ENCODE measurements at places on chromosomes 2 and 18.

DNA sequence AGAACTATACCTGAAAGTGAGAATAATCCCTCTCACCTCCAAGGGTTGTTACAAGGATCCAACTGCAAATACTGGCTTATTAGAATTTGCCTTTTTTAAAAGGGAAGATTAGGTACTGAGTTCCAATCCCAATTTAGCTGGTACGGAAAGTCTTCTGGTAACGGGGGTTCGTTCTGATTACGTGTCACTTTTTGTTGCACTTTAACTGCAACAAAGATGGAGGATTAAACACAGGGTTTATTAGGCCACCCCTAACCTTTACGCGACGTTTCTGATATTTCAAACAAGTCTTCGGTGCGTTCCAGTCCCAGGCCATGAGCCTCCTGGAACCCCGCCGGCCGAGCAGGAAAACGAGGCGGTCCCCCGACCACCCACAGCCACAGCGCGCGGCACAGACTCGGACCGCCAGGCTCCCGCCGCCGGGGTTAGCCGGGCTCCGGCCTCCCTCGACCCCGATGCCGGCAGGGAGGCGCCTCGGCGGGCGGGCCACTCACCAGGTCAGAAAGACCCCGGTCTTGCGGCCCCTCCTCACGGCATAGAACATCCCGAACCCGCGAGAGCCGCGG lies 411 bp downstream of the RNASEH1 start:
- no peak for DNase-seq

DNA sequence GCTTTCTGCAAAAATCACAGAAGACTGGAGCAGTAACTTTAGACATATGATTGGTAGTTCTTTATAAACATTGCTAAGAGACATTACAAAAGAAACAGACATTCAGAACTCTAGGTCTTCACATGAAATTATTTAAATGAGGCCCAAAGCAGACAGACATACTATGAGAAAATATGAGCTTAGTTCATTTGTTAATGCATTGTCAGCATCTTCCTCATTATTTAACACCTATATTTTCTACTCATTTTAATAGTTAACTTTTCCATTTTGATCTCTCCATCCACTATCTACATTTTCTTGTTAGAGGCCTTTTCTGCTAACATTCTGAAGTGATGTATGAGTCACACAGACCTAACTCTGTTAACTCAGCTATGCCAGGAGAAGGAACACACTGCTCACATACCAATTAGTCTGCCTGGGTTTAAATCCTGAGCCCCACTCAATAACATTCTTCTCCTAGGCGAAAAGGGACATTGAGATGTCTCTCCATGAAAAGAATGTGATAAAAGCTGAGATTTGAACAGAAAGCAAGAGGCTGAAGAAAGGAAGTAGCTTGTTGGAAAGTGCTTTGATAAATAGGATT lies 400.3 kb upstream of the PKDCC start:
- DNase-seq, result no peak

DNA sequence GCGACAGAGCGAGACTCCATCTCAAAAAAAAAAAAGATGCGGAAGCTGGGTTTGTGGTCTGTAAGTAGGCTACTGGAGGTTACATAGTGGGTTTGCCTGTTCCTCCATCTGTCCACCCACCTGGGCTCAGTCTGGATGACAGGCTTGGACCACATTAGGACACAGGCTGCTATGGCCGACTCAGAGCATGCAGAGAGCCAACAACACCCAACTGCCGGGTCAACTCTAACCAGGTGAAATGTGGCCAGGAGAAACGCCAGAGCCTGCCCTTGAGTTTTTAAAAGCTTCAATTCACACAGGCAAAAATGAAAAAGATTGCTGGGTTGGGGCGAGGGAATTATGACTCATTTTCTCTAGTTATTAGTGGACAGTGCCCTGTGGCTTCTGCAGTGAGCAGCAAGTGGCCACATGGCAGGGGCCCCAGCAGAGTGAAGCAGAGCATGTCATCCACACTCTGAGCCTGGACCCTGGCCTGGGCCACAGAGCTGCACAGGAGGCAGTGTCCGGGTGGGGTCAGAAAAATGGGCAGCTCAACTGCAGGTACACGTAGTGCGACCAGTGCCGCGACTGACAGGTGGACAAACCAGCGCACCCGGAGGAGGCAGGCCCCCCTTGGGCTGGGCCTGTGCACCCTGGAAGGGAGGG lies 67.4 kb downstream of the BIN1 start:
- DNase-seq, result no peak

- DNase-seq, result no peak
Measured at GRCh38 chr2:109452318-109453305, 161.2 kb downstream of the SEPTIN10 start.

- no peak for DNase-seq
Measured at GRCh38 chr18:8912348-8913326, 189.9 kb upstream of the NDUFV2 start.

- no peak for DNase-seq
Measured at GRCh38 chr2:6384341-6384740, 481.4 kb downstream of the CMPK2 start.

DNA sequence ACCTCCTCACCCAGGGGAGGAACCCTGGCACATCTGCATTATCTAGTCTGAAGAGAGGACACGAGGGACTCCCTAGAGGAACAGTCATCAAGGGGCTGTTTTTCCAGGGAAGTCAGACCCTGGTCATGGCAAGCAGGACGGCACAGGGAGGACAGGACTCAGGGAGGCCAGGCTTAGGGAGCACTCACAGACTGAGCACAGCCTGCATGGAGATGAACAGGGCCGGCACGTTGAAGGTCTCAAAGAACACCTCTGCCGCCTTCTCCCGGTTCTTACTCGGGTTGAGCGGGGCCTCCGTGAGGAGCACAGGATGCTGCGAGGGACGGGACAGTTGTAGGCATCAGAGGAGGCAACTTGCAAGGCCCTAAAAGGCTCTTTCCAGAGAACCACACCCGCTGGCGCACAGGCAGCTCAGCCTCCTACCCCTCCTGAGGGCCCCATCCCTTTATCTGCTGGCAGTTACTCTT lies 5.1 kb downstream of the ACTR1B start:
- no peak for DNase-seq

- DNase-seq, result no peak
Measured at GRCh38 chr2:54891909-54892308, 158.3 kb downstream of the RTN4 start.

- no peak for DNase-seq
Measured at GRCh38 chr2:165110394-165110793, 93.5 kb downstream of the SCN3A start.

DNA sequence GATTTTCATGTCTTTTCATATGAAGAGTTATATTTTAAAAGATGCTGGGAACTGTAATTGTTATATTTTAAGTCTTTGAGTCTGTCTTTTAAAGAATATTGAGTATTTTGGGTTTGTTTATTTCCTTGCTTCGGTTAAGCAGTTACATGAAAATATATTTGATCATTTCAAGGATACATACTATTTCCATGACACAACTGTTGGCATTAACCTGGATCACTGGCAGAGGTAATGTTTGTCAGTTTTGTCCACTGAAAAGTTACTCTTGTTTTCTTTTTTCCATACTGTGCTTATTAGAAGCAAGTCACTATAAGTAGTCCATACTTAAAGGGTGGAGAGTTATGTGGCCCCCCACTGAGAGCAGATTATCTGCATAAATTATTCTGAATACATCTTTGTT lies 1142.0 kb upstream of the TMEFF2 start:
- DNase-seq, result no peak

GRCh38 chr2:20539133-20539719 lies 92.4 kb downstream of the RHOB start:
- no peak for DNase-seq

DNA sequence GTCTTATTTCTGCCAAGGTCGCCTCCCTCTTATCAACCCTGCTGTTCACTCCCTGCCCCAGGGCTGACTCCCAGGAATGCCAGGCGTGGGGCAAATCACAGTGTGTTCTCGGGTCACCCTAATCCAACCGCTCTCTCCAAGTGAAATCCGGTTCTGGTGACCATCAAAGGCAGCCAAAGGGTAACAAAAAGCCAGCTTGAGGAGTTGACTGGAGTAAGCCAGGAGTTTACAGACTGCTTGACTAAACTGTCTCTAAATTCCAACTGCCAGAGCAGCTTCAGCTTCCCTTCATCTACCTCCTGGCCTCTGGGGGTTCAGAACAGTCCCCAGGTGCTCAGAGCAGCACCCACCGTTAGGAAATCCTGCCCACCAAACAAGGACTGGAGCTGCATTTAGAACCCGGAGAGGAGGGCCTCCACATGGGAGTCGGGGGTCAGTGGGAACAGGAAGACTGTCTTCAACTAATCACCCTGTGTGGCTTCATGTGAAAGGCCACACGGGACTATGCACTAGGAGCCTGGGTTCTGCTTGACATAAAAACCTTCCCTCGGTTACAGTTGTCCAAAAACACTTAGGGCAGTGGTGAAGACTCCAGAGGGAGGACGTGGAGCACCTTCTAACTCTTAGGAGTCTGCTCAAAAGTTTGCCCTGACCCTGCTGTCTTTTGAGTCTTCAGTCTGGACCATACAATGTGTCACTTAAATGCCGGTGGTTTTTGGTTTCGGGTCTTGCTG lies 24.2 kb upstream of the MCFD2 start:
- peak; percentile 23 for DNase-seq

DNA sequence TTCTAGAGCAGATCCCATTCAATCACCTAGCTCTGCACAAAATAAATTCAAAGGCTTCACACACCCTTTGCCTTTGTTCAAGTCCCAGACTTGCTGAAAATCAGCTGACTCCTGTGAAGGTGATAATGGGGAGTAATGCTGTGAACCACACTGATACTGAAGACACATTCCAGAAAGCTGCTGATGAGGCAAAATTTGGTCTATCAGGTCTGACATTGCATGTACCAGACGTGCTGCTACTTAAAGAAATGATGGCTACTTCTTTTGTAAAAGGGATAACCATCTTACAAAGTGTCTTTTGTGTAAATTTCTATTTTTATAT lies 7.8 kb upstream of the CTIF start:
- no peak for DNase-seq

DNA sequence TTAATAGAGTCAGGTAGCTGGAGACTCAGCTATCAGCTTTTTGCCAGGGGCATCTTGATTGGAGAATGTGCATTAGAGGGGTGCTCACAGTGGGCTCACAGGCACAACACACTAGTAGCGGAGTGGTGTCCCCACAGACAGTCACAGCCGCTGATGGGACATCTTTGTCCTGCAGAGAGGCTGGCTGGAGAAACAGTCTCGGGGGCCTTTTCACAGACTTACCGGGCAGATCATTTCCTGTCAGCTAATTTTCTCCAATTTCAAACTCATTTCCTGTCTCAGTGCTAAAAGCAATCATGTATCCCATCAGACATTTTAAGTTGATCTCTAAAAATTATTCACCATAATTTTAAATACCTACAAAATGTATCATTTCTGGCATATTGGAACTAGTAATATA lies 562.6 kb downstream of the DCDC2C start:
- DNase-seq, result no peak

- DNase-seq, result no peak
Measured at GRCh38 chr2:12513339-12513738, 203.4 kb upstream of the TRIB2 start.

DNA sequence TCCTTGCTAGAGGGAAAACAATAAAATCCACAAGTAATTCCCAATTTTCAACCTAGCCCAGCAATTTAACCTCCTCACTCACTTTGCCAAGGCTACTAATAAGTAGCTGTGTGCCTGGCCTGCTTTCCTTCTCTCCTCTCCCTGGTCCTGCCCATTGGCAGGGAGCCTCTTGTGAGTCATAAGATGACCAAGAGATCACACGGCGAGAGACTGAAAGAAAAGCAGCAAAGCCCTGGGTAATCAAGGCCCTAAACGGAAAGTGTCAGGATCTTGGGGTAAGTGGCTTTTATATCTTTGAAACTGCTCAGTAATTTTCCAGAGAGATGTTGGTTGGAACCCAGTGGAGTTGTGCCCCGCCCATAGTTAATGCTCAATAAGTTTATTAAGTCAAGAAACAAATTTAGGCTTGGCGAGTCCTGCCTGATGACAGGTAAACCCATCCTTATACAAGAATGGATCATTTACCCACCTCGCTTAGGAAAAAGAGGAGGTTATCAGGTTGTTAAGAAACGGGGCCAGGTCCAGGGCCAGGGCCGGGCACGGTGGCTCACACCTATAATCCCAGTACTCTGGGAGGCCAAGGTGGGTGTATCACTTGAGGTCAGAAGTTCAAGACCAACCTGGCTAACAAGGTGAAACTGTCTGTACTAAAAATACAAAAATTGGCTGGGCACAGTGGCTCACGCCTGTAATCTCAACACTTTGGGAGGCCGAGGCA lies 10.0 kb upstream of the ADAM17 start:
- DNase-seq, result no peak

- no peak for DNase-seq
Measured at GRCh38 chr2:109646961-109647360, 32.8 kb downstream of the SOWAHC start.

DNA sequence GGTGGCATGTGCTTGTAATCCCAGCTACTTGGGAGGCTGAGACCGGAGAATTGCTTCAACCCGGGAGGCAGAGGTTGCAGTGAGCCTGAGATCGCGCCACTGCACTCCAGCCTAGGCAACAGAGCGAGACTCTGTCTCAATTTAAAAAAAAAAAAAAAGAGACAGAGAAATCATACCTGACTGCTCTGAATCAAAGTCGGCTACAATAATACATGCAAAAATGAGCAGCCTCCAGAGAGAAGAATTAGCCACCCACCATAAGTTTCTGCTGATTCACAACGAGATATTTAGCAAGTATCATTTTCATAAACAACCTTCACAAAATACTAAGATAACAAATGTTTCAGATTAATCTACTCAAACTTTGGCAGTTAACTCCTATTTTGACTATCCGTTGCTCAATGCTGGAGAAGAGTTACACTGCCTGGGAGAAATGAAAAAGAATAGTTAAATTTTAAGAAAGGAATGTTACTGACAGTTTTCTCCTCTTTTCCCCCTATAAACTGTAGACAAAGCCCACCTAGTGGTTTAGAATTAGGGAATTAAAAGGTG lies 1.5 kb downstream of the OSBPL1A start:
- DNase-seq, result no peak

GRCh38 chr2:131103165-131103564 lies 2.0 kb upstream of the PLEKHB2 start:
- no peak for DNase-seq

- peak; percentile 77 for DNase-seq
Measured at GRCh38 chr2:44291281-44292248, 16.3 kb downstream of the SLC3A1 start.

DNA sequence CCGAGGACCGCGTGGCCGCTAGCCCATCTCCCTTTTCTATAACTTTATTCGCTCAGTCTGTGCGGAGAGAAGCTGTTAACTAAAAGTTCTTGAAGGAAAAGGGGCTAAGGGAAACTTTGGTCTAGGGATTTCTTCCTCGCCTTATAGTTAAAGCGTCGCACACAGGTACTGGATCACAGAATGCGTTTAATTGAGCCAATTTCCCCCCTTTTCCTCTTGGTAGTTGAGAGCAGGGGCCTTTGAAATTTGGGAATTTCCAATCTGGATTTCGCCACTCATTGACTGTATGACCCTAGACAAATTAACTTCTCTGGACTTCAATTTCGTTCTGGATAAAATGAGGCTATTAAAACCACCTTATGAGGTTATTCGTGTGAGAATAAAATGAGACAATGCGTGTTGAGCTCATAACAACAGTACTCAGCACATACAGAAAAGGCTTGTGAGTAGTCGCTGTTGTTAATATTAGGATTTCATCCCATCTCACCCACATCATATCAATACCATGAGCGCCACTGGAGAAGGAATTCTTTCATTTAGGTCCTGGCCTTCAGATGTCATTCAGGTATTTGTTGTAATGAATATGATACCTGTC lies 763 bp upstream of the OLA1 start:
- DNase-seq, result no peak
